ENCODE measurements at places on chromosomes 11 and 22. TPM values are rescaled to one million over a fixed set of nuclear protein-coding genes. Genes with fewer than 3 reads are reported as not detected.

- no peak for DNase-seq
Measured at GRCh38 chr22:40512426-40513136, 123.9 kb downstream of the MRTFA start.

TYR gene
- total RNA-seq, result not detected

WNT11 gene
- 1.2 TPM for total RNA-seq

DNA sequence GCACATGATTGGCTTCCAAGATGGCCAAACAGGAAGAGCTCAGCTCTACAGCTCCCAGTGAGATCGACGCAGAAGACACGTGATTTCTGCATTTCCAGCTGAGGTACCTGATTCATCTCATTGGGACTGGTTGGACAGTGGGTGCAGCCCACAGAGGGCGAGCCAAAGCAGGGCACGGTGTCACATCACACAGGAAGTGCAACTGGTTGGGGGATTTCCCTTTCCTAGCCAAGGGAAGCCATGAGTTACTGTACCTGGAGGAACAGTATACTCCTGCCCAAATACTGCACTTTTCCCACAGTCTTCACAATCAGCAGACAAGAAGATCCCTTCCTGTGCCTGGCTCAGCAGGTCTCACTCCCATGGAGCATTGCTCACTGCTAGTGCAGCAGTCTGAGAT is 131.2 kb downstream of the DLG2 start:
- no peak for DNase-seq

OR4A16 gene
- not detected for total RNA-seq

MYEOV gene
- 0.83 TPM for total RNA-seq

MPZL2 gene
- total RNA-seq, result 18.5 TPM

DNA sequence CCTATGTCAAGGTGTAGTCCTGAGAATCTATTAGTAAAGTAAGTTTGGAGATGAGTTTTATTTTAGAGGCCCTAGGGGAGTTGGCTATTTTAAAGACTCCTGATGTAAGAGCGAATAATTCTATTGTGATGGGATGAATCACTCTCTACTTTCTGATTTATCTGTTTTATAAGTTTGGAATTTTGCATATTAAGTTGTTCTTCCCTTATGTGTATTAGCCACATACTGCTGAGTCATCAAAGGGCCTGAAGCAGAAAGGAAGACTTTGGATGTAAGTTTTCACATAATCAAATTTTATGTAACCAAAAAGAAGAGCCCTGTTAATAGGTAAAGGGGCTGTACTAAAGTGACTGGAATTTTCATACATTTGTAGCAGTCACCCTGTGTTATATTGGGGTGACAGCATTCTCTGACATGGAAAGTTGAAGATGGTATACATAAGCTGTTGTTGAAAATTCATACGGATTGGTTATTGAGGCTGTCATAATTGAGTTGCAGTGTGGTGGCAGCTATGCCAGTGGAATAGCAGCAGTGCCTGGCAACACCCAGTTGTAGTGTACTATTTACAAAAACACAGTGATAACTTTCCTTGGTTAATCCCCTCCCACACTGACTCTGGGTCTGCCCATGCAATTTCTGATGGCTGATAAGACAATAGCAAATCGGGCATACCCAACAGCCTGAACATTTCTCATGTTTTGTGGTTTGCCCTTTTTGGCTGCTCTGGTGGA is 90.6 kb upstream of the NTM start:
- no peak for DNase-seq

MPPED2 gene
- total RNA-seq, result not detected

Data from activated CD4-positive, alpha-beta T cell treated with anti-CD3 and anti-CD28 coated beads, Interleukin-2, amount 10 ng/mL, durations not matched to agents 24 days and 14 days (primary cell).